Activated naive CD4-positive, alpha-beta T cell treated with anti-CD3 and anti-CD28 coated beads, Interleukin-2, amount 10 ng/mL, durations not matched to agents 5 hours and 36 hours (primary cell): ENCODE measurements at places on chromosomes 13 and 19. TPM values are rescaled to one million over a fixed set of nuclear protein-coding genes. Genes with fewer than 3 reads are reported as not detected.

CKAP2 gene
- 73.7 TPM for total RNA-seq

GPR12 gene
- total RNA-seq: not detected

NLRP5 gene
- not detected for total RNA-seq

AP1M2 gene
- total RNA-seq: not detected

LGI4 gene
- 1.0 TPM for total RNA-seq

DACT3 gene
- total RNA-seq: 0.38 TPM

TICAM1 gene
- total RNA-seq: 18.6 TPM

FCAR gene
- total RNA-seq: not detected

RFXAP gene
- total RNA-seq: 14.7 TPM

RGCC gene
- 43.1 TPM for total RNA-seq

ACER1 gene
- 0.84 TPM for total RNA-seq

PHLDB3 gene
- 22.6 TPM for total RNA-seq

ATP7B gene
- 0.87 TPM for total RNA-seq

KIR3DL2 gene
- total RNA-seq: 0.67 TPM

C13orf42 gene
- total RNA-seq: not detected

ZNF570 gene
- total RNA-seq: 7.1 TPM

PLPP2 gene
- total RNA-seq: not detected

CYP2S1 gene
- total RNA-seq: 0.94 TPM

ZNF665 gene
- 4.8 TPM for total RNA-seq

RINL gene
- 64.4 TPM for total RNA-seq

NCR1 gene
- total RNA-seq: 0.35 TPM

ARHGAP45 gene
- total RNA-seq: 556 TPM

PSG3 gene
- not detected for total RNA-seq

SYT3 gene
- total RNA-seq: not detected

RASGRP4 gene
- 1.4 TPM for total RNA-seq

SMIM17 gene
- not detected for total RNA-seq

LRRC8E gene
- not detected for total RNA-seq

C19orf18 gene
- total RNA-seq: 0.38 TPM

FXYD5 gene
- 764 TPM for total RNA-seq

ZNF460 gene
- 45.1 TPM for total RNA-seq

CEACAM3 gene
- total RNA-seq: not detected

SYNE4 gene
- total RNA-seq: 2.0 TPM

ABHD13 gene
- 11.0 TPM for total RNA-seq

FLT3 gene
- total RNA-seq: not detected

TUBA3C gene
- not detected for total RNA-seq

MLLT1 gene
- 36.2 TPM for total RNA-seq

VAV1 gene
- total RNA-seq: 114 TPM

ZSCAN1 gene
- total RNA-seq: not detected

SKA3 gene
- 34.3 TPM for total RNA-seq

PCSK4 gene
- total RNA-seq: 4.5 TPM

COX7A1 gene
- total RNA-seq: not detected

GPI gene
- 616 TPM for total RNA-seq

HIPK4 gene
- not detected for total RNA-seq

CCDC8 gene
- total RNA-seq: not detected

ZNF726 gene
- total RNA-seq: 10.3 TPM

TMEM150B gene
- not detected for total RNA-seq

GJA3 gene
- total RNA-seq: not detected

SELENOV gene
- total RNA-seq: not detected

CLIP3 gene
- 1.5 TPM for total RNA-seq
